ENCODE measurements at places on chromosomes 5 and 9.

- DNase-seq: no peak
These were observed 76.3 kb downstream of the CACNA1B start for GRCh38 chr9:137953683-137954438.

DNA sequence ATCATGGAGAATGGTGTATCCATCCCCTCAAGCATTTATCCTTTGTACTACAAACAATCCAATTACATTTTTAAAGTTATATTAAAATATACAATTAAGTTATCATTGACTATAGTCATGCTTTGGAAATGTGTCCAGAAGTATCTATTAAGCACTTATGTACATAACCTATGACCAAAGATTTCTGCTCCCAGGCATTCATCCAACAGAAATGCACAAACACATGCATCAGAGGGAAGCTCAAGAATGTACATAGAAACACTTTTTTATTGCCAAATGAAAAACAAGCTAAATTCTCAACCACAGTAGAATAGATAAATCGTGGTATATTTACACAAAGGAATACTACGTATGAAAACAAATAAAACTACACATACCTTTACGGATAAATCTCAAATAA is 700.5 kb upstream of the ZNF608 start:
- no peak for DNase-seq

GRCh38 chr5:124034083-124034700 is 522.2 kb downstream of the CSNK1G3 start:
- no peak for DNase-seq

- DNase-seq: no peak
These were observed 450.8 kb upstream of the WWC1 start for GRCh38 chr5:167840527-167841130.

DNA sequence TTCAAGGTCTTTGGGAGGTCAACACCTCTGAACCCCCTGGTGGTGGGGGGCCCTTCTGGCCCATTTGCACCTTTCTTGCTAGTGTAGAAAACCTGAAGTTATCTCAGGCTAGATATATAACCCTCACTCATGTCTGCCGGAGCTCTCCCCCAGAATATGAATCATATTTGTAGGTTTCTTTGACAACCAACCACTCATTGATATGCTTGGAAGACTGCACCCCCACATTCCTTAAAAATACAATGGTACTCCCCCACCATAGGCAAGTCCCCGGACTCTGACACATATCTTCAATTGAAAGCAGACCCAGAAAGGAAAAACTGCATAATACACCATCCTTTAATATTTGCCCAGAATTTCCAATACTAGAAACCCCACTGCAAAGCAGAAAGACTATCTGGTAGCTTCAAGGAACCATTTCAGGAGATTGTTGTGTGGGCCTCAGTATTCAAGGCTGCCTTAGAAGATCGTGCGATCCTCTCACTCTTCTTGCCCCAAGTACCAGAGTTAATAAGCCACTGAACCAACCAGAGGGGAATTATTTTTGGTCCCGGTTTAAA is 978 bp upstream of the UBE2B start:
- DNase-seq: peak; percentile 34

GRCh38 chr5:116276952-116277351 is 192.1 kb downstream of the COMMD10 start:
- no peak for DNase-seq

DNA sequence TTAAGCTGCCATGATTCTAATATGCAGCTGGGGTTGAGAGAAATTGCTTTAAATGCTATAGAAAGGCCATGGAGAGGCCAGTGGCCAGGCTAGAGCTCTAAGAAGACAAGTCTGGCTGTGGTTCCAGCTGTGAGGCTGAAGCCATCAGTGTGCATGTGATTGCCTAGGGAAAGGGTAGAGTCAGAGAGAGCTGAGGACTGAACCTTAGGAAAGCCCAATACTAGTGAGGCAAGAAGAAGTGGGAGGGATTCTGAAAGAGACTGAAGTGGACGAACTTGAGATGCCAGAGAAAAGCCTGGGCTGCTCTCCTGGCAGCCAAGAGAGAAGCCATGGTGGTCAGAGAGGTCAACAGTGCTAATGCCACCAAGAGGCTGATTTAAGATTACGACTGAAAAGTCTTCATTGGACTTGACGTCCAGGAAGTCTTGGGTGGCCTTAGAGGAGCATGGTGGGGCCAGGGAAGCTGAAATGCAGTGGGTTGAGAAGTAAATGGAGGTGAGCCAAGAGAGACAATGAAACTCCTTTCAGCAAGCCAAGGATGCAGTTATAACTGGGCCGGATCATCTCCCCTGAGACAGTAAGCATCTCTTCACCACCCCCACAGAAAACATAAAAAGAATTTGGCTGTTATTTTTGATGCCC is 133.2 kb downstream of the TMEM174 start:
- DNase-seq: no peak

GRCh38 chr9:128192601-128193371 is 1.4 kb upstream of the CIZ1 start:
- DNase-seq: peak; percentile 99

DNA sequence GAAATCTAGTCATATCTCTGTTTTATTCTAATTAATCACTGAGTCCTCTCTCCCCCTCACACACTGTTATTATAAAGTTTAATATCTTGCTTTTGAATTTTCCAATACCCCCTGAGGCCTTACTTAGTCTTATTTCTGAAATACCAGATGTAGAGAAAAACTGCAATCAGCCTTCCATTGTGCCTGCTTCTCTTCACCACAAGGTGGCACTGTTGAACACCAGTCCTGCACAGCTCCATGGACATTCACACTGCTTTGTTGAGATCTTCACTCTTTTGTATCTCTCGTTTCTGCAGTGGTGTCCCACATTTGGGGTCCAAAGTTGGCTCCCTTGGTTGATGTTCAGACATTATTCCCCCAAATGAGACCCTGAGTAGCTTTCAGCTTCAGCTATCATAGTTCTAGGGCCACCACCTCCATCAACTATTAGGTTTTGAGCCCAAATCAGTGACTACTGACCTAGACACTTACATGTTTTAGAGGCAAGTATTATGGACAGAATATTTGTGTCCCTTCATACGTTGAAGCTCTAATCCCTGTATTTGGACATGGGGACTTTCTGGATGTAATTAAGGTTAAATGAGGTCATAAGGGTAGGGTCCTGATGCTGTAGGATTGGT is 24.3 kb downstream of the BOD1 start:
- DNase-seq: peak; percentile 28

GRCh38 chr5:148999741-149000140 is 63.1 kb downstream of the SH3TC2 start:
- no peak for DNase-seq

- DNase-seq: no peak
These were observed 9.2 kb downstream of the SLC6A3 start for GRCh38 chr5:1436036-1436435.

DNA sequence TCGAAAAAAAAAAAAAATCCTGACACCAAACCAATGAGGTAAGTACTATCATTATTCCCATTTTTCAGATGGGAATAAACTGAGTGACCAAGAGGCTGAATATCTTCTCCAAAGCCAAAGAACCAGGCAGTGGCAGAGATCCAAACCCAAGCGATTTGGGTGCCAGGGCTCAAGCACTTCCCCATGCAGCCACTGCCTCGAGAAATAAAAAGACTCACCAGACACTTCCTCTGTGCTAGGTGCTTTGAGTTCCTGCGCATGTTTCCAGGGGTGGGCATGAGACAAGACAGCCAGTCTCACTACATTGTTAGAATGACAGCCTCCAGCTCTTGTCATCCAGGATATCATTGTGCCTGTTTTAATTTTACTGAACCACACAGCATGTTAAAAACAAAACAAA is 2.3 kb upstream of the RPL26L1 start:
- no peak for DNase-seq

DNA sequence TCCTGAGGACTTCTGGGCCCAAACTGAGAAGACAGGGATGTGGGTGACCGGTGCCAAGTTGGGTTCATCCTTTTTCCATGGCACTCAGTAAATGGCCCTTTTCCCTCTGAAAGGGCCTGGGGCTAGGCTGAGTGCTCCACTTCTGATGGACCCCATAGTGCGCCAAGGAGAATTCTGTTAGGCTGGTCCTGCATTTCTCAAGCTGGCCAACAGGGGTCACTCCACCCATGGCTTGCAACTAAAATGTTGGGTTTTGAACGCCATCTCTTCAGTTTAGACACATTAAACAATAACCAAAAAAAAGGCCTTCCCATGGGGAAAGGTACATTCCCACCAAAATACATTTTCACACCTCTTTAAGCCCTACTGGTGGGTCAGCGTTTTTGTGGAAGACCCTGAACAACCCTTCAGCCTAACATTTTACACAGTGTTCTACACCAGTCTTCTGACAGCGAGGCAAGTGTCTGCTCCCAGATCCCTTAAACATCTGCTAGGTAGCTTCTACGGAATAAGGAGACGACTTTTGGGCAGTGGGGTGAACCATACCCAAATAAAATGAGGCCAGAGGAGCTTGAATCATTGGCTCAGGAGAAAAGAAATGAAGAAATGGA is 27.3 kb downstream of the CNTFR start:
- DNase-seq: no peak

DNA sequence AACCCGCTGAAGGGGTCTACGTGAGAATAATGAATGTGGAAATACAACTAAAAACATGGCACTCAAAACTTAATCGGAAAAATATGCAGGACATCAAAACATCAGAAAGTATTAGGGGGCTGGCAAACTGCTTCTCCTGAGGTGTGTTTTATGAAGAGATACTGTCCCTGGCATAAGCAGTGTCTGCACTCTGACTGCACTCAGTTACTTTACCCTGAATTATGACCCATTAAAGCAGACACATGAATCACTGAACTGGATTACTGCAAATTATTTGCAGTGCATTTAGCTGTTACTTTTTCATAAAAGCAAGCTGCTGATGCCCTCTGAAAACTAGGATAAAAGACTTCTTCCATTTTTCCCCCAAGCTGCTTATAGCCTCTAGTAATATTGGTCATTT is 164.9 kb downstream of the AP3B1 start:
- DNase-seq: no peak

- no peak for DNase-seq
These were observed 37.8 kb downstream of the TLE4 start for GRCh38 chr9:79609468-79610018.

DNA sequence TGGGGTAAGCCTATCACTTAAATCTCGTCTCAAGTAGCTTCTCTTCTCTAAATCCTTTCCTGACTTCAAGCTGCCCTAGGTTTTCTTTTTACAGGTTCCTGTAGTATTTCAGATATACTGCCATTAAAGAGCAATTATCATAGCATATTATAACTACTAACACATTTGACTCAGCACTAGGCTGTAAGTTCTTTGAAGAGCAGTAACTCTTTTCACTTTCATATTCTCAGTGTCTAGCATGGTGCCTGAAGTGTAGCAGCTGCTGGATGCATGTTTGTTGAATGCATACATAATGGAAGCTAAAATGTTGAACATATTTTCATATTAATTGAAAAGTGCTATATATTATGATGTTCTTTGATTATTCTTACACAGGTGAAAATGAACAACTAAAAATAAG is 22.5 kb downstream of the CCDC152 start:
- DNase-seq: no peak

DNA sequence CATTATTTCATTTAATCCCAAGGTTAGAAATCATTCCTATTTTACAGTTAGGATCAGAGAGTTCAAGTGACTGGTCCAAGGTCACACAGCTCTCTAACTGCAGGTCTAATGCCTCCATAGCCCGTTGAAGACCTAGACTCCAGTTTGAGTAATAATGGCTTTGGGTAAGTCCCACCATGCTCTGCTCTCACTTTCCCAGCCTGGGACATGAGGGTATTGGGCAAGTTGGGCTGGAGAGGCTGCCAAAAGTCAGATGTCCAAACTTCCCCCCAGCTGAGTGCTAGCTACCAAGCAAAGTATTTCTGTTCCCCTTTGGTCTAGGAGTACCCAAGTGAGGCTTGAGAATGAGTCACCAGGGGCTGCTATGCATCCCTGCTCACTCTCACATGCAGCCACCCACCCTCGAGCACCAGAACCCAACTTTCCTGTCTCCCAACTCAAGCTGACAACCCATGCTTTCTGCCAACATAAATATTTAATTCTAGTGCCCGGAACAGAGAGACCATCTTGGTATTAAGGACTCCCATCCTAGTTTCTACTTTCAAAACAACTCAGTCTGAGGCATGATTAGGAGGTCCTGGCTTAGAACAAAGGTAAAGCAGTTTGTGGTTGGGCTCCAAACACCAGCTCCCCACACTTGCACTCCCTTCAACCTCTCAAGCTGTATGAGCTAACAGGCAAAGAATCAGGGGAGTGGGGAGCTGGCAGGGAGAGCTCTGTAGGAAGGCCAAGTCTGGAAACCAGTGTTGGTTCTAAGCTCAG is 236.5 kb upstream of the TRIM32 start:
- DNase-seq: peak; percentile 84

GRCh38 chr9:83066771-83067170 is 3.8 kb upstream of the RASEF start:
- peak; percentile 69 for DNase-seq

DNA sequence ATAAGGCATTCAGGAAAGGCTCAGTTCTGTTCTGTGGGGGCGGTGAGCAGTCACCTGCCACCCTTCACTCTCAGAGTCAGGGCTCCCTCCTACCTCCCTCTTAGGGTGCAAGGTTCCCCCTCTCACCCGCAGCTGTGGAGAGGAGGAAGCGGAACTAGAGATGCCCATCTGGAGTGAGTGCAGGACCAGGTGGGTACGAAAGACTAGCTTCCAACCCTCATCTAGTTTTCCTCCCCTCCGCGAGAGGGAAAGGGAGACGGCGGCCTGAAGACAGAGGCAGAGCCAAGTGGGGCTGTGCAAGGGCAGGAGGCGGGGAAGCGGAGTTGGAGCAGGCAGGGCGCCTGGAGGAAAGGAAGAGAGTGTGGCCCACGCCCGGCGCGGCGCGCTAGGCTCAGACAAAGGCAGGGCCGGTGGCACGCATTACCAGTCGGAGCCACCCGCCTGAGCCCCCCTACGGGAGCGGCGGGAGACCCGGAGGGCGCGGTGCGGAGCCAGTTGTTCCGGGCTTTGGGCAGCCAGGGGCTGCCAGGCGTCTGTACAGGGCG is 7.3 kb downstream of the PRR7 start:
- DNase-seq: peak; percentile 24

- DNase-seq: no peak
These were observed 63.8 kb downstream of the TMOD1 start for GRCh38 chr9:97565262-97565661.

DNA sequence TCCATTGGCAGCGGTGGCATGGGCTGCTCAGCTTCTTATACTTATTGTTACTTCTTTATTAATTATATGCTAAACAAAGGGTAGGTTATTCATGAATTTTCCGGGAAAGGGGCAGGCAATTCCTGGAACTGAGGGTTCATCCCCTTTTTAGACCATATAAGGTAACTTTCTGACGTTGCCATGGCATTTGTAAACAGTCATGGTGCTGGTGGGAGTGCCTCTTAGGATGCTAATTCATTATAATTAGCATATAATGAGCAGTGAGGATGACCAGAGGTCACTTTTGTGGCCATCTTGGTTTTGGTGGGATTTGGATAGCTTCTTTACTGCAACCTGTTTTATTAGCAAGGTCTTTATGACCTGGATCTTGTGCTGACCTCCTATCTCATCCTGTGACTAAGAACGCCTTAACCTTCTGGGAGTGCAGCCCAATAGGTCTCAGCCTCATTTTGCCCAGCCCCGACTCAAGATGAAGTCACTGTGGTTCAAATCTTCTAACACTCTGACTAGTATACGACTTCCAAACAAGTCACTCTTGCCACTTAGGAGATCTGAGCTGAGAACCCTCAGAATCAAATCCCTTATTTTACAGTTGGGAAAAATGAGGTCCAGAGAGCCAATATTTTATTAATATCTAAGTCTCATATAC is 237.5 kb downstream of the TRIM32 start:
- peak; percentile 80 for DNase-seq
